ENCODE measurements at places on chromosomes 7 and 10.

GRCh38 chr7:4692055-4692454 is 10.0 kb downstream of the FOXK1 start:
- no peak for DNase-seq

DNA sequence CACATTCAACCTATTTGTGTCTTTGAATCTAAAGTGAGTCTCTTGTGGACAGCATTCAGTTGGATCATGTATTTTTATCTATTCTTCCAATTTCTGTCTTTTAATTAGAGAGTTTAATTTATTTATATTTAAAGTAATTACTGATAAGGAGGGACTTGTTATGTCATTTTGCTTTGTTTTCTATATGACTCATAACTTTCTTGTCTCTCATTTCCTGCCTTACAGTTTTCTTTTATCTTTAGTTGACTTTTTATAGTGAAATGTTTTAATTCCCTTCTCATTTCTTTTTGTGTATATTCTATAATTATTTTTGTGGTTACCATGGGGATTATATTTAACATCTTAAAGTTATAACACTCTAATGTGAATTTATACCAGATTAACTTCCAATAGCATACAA is 7.3 kb upstream of the ZNF518A start:
- DNase-seq, result no peak

GRCh38 chr7:69756235-69756634 is 158.0 kb downstream of the AUTS2 start:
- DNase-seq, result no peak

- no peak for DNase-seq
These were observed 109.6 kb downstream of the BICC1 start for GRCh38 chr10:58622246-58622645.

DNA sequence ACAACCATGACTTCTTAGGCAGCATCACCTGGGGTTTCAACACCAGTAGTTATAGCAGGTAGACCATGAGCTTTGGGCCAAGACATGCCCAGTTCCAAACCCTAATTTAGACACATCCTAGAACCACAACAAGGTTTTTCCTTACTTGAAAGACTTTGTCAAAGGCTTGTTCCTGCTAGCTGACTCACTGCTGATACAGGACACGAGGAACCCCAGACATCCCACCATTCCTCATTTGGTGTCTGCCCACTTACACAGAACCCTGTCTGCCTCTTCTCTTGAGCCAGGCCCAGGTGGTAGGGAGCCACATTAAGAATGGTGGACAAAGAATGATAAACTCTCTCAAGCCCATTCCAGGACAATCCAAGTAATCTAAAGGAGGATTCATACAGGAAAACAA is 109.0 kb downstream of the CCDC71L start:
- no peak for DNase-seq

DNA sequence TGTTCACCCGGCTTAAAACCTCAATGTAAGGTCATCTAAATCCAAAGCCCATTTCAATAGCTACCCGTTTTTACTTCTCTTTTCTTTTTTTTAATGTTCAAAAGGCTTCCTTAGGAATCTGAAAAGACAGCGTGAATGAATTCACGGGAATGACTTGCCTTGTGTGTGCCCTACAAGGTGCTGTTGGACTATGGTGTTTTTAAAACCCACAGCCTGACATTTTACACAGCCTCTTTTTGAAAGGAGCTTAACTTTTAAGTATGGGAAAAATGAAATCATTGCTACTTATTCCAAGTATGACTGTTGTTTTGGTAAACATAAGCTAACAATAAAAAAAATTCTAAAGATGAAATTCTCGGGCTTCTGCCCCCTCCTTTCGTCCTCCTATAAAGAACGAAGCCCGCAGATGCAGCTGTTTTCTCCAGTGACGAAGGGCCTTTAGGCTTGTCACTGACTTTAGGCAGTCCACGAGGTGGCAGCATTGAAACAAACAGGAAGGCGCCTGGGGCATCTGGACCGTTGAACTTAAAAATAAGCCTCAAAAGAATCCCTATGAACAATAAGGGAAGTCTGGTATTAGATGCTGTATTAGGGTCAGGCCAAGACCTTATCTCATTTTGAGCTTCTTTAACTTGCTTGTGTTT is 141.3 kb downstream of the NRP1 start:
- DNase-seq, result peak; percentile 55

DNA sequence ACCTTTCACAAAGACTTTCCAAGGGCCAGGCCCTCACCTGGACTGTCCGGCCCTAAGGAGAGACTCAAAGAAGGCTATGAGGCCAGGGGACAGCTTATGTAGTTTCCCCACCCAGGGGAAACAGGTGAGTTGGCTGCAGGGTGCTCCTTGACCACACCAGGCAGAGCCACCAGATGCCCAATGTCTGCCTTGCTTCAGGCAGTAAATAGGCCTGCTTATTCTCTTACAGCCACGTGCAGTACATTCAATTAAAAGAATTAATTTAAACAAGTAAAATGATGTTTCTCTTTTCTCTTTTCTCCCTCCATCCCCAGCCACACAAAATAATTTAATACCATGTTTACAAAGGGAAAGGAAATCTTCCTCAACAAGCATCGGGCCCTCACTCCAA is 66.6 kb upstream of the ABLIM1 start:
- no peak for DNase-seq

DNA sequence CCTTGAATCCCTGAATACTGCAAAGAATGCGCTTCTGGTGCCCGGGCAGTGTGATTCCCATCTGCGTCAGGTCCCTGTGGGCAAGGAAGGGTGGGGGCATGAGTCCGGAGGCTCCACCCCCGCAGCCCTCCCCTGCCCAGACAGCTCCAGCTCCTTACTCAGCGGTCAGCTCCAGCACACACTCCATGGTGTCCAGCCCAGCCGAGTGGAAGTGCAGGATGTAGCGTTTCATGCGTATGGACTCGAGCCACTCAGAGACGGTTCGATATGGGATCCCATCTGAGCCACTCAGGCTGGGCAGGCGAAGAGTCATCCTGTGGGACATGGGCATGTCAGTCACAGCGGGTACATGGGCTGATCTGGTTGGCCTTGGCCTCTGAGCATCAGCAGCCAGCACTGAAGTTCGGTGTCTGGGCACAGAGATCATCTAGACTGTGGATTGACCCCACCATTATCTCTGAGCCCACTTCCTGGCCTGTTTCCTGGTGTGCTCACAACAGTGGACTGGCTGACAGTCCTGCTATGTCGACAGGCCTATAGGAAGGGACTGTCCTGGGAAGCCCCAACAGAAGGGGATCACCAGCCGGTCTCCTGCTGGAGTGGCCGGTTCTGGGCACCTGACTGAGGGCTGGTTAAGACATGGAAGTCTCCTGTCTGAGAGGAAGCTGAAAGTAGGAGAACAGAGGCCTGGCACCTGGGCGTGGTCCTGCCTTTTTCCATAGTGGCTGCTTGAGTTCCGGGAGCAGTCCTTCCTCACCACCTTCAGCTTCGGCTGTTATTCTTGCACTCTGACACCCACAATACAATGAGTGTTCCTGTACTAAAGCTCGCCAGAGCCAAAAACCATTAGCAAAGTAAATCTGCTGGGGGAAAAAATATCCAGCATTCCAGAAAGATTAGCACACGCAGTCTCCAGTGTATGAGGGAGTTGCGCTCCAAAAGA is 10.6 kb downstream of the ZYX start:
- peak; percentile 20 for DNase-seq

- no peak for DNase-seq
These were observed 45.3 kb upstream of the GNAI1 start for GRCh38 chr7:80089366-80089765.

DNA sequence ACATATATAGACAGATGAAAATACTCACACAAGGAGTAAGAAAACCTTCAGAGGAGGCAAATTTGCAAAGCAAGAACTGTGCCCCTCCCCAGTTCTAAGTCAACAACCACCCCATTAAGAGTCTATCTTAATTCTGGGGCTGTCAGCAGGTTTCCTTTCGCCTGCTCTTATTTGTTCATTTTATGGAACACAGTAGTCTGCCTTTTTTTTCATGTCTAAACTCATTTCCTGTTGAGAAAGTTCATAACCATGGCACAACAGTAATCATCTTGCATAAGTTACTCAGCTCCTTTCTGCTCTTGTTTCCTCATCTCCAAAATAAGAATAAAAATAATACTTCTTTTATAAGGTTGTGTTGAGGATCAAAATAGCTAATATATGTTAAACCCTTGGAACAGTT is 25.8 kb upstream of the AMPH start:
- DNase-seq, result no peak

GRCh38 chr10:29761916-29762315 is 127.1 kb upstream of the SVIL start:
- no peak for DNase-seq

- DNase-seq, result no peak
These were observed 163.1 kb upstream of the AGR3 start for GRCh38 chr7:17044861-17045260.

DNA sequence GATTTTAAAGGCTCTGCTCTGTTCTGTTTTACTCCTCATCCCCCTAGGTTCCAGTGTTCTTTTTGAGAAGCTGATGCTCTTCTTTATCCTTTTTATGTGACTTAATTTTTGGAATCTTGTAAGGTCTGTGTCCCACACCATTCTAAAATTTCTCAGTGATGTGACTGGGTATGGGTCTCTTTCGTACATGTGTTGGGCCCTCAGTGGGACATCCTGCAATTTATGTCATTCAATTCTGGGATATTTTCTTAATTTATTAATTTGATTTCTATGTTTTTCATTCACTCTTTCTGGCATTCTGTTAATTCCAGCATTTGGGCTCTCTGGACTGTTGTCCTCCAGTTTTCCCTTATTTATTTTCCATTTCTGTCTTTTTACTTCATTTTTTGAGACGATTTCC is 19.4 kb downstream of the CCDC126 start:
- DNase-seq, result no peak

DNA sequence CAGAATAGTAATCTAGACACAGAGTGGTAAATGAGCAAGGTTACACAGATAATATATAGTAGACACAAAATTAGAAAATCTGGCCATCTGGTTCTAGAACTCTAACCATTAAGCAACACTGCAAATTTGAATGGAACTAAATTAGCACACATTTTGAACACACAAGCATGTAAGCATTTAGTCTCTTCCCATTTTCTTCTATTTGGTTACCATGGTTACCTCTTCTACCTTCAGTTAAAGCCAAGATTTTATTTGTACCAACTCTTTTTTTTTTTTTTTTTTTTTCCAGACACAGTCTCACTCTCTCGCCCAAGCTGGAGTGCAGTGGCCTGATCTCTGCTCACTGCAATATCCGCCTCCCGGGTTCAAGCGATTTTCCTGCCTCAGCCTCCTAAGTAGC is 790.5 kb downstream of the MAGI2 start:
- no peak for DNase-seq

DNA sequence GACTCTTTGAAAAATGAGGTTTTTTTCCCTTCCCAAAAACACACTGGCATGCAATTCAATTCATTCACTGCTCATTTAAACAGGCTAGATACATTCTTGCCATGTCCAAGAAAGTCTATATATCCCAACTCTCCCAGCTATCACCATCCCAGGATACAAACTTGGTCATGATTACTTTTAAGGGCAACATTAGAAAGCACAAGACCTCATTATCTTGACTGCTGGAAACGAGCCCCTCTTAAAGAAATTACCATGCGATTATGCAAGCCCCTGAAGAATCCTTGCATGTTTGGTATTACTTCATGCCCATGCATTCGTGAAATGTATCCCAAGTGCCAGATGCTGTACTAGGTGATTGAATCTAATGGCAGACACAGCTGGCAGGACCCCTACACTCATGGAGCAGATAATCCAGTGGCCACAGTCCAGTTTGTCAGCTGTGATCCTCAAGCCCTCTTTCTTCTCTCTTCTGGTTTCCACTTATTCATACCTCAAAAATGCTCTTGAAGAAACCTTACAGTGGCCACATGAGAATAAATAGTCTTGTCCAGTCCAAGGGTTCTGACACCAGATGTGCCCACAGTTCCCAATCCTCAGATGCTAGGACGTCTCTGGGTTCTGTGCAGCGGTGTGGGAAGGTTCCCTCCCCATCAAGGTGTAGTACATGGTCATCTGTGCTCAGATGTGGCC is 103.7 kb upstream of the HABP2 start:
- DNase-seq, result no peak

DNA sequence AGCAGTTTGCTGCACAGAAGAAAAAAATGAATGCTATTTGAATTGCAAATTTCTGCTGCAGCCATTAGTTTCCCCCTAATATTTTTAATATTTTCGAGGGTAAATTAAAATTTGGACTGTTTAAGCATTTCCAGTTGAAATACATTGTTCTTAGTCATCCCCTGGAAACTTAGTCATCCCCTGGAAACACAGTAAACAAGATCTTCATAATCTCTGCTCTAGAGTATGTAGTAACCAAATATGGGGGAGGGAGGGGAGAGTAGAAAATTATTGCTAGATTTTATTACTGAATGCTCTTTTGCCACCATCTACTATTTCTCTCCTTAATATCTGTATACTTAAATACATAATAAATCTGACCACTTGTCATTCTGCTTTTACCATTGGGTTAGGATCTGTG is 1053.3 kb downstream of the SORCS1 start:
- no peak for DNase-seq

DNA sequence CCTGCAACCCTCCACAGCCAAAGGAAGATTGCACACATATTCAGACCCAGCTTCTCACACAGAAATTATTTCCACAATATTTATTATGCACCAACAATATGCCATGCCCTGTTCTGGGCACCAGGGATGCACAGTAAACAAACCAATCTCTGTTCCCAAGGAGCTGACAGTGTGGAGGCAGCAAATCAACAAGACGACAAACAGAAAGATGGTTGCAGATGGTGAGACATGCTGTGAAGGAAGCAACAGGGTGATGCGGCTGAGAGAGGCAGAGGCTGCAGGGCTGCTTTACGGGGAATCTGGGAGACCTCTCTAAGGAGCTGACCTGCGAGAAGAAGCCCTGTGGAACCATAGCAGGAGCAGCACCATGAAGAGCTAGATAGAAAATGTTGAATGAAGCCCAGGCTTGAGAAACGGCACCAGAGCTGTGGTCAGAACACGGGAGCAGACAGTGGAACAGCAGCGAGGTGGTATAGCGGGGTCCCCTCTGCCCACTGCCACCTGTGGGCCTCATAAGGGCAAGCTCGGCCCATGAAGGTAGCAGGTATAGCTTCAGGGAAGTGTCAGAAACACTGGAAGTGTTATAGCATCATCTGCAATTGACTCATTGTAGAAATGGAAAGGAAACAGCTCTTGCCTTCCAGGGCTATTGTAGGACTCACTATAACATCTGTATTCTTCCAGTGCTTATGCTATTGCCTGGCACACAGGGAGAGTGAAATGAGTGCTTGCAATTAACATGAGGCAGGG is 17.4 kb downstream of the RBP3 start:
- no peak for DNase-seq

- no peak for DNase-seq
These were observed 363.6 kb downstream of the DNAJB6 start for GRCh38 chr7:157700231-157701005.

GRCh38 chr7:134083766-134084487 is 43.2 kb upstream of the LRGUK start:
- DNase-seq, result peak; percentile 80

- DNase-seq, result peak; percentile 75
These were observed at the start of the genes TUBGCP2 and ZNF511 for GRCh38 chr10:133308421-133309099. TUBGCP2 (minus strand) TSS chr10:133308872; CDS start chr10:133302941, 5,931 bp downstream. ZNF511 (plus strand) TSS chr10:133308914; CDS start chr10:133308944, 30 bp downstream.

- DNase-seq, result no peak
These were observed 277.5 kb downstream of the PLXNA4 start for GRCh38 chr7:132298790-132299189.

GRCh38 chr7:95317546-95317945 is 6.8 kb downstream of the PON1 start:
- DNase-seq, result peak; percentile 45

- no peak for DNase-seq
These were observed 145.4 kb downstream of the PTPRN2 start for GRCh38 chr7:158442260-158442659.
